ENCODE measurements at places on chromosomes 4 and X.

GRCh38 chr4:165204462-165204830 lies 2.9 kb upstream of the KLHL2 start:
- no peak for DNase-seq

GRCh38 chrX:107154787-107155620 lies 36.4 kb upstream of the RBM41 start:
- DNase-seq: no peak

GRCh38 chr4:2254665-2255500 lies 7.0 kb downstream of the MXD4 start:
- DNase-seq: no peak

GRCh38 chr4:105990933-105991332 lies 95.7 kb downstream of the NPNT start:
- no peak for DNase-seq
